ENCODE measurements at places on chromosomes 7 and 10. TPM values are rescaled to one million over a fixed set of nuclear protein-coding genes. Genes with fewer than 3 reads are reported as not detected.

DNA sequence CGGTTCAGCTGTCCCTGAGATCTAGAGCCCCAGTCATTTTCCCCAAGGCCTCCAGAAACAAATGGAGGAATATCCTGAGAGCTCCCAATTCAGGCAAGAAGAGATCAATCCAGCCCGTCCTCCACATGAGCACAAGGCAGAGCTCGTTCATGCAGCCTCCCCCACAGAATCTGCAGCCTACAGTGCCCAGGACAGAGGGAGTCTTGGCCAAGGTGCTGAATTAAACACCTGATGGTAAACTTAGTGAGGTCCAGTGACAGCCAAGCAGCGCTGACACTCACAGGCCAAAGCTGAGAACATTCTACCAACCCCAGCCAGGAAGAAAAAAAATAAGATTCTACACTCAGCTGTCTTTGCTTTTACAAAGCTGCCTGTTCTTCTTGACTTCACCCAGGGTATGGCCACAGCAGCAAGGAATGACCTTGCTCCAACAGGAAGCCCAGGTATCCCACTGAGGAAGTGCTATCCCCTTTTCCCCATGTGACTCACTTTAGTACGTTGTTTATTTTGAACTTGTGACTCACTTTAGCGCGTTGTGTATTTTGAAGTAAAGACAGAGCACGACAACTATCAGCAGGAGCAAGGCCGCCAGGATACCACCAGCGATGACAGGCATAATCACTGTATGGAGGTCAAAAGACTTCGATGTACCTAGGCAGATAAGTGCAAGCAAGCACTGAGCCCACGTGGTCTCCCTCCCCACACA, 4.4 kb upstream of the CUZD1 start:
- DNase-seq, result no peak

DNA sequence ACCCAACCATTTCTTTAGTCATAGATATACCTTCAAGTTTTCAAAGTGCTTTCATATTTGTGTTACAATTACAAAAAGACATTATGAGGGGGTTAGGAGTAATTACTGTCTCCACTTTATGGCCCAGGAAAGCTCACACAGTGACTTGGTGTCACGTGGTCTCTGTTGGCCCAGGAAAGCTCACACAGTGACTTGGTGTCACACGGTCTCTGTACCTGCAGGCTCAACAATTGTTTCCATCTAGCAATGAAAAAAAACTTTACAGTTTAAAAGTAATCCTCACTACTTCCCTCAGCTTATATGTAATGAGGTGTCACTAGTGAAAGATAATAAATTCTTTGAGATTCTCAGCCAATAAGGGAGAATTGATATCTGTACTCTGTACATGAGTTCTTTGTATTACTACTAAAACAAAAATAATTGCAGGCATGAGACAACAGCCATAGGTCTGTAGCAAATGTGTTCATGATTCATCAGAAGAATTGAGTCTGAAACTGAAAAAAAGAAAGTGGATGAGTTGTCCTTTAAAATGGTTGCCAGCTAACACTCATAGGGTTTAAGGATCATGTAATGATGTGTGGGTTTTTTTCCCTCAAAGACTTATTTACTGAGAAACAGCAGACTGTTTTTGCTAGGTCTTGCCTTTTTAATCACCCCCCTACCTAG, 10.9 kb downstream of the OGDH start:
- no peak for DNase-seq

DNA sequence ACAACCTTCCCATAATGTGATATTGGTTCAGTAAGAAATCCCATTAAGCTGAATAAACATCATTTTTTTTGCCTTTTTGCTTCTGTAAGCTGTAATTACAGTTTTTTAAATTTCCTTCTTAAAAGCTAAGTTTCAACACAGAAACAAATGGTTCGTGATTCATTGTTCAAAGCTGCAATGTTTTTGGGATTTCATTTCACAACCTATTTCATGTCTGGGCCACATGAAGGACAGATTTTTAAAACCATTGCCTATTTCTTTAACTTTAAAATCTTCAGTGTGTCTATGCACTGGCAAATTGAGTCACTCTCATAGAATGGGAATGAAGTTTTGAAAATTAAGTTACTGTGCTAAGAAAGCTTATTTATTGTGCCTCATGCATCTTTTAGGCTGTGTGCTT, 66.9 kb downstream of the TFPI2 start:
- no peak for DNase-seq

Gene CPVL
- 4.9 TPM for total RNA-seq

GRCh38 chr10:3239066-3239919, 66.7 kb upstream of the PITRM1 start:
- DNase-seq, result peak; percentile 55

Gene TMEM229A
- total RNA-seq, result not detected

- DNase-seq, result no peak
Measured at GRCh38 chr7:40793132-40793531, 658.3 kb downstream of the SUGCT start.

Gene MAT1A
- total RNA-seq, result not detected

DNA sequence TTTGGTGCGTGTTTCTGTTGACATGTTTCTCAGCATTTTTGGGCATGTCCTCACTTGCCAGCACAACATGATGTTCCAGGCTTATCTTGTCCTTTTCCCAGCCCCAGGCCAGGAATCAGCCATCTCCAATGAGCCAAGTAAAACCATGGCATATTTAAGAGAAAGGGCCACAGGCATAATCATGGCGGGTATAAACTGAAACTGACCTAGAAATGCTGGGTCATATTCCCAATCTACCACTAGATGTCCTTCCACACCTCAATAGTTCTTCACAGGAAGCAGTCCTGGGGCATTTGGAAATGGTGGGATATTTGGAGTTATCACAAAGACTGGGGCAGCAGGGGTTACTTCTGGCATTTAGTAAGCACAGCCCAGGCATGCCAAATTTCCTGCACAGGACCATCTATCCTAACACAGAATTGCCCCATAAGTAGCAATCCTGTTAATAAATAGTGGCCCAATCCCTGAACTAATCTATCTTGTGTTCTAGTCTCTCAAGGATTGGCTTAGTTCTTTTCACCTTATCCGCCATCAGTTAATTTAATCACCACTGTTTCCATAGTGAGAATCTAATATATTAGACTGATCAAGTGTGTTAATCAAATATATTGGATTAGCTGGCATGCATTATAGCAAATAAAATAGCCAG, 101.6 kb downstream of the NPSR1 start:
- no peak for DNase-seq

Gene GRID1
- not detected for total RNA-seq

DNA sequence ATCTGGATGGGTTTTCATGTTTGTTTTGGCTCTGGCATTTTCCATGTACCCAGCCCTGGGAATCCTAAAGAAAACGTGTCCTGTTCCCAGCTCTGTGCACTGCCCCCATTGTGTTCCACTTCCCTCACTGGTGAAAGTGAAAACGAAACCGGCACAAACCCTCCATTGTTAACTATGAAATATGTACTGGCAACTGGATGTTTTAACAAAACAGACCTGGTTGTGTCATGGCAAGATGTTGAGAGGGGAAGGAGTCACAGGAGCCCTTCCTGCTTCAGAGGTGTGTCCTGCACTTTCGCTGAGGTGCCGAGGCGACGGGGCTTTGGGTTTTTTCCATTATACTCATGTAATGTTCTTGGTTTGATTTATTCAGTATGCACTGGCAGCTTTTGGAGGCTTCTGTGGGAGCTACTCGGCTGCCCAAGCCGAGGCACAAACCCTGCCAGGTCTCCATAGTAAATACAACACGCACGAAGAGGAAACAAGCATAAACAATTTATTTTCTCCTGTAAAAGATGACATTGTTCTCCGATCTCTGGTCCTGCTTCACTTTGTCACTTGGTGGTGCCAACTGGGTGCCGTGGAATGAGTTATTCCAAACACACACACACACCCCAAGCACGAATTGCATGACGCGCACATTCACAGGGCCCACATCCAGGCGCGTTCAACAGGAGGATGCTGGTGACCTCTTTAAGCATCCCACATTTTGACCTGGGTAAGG, 118.2 kb downstream of the CDK6 start:
- DNase-seq, result peak; percentile 44

GRCh38 chr10:61438141-61438988, 14.8 kb downstream of the TMEM26 start:
- peak; percentile 4 for DNase-seq

GRCh38 chr10:122474131-122474818, 12.9 kb downstream of the HTRA1 start:
- no peak for DNase-seq

GRCh38 chr7:47407821-47408674, 173.9 kb downstream of the TNS3 start:
- no peak for DNase-seq

DNA sequence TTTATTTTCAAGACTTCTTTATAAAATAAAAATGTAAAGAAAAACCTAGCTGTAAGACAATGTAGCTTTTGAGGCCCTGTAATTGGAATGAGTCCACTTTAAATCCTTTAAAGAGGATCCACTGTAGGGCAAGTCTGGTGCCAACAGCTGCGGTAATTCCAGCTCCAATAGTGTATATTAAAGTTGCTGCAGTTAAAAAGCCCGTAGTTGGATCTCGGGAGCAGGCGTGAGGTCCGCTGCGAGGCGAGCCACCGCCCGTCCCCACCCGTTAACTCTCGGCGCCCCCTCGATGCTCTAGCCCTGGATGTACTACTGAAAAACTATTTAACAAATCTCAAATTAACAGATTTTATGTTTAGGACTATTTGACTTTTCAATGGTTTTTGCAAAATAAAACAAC, 414.7 kb upstream of the SEMA3C start:
- no peak for DNase-seq

- DNase-seq, result no peak
Measured at GRCh38 chr7:157977306-157977705, 610.3 kb downstream of the PTPRN2 start.

- no peak for DNase-seq
Measured at GRCh38 chr7:157738066-157738460, 401.3 kb downstream of the DNAJB6 start.

Gene CELF2
- total RNA-seq, result 298 TPM

Gene TDRD1
- total RNA-seq, result 0.33 TPM

- no peak for DNase-seq
Measured at GRCh38 chr10:129993621-129994020, 29.5 kb upstream of the EBF3 start.

DNA sequence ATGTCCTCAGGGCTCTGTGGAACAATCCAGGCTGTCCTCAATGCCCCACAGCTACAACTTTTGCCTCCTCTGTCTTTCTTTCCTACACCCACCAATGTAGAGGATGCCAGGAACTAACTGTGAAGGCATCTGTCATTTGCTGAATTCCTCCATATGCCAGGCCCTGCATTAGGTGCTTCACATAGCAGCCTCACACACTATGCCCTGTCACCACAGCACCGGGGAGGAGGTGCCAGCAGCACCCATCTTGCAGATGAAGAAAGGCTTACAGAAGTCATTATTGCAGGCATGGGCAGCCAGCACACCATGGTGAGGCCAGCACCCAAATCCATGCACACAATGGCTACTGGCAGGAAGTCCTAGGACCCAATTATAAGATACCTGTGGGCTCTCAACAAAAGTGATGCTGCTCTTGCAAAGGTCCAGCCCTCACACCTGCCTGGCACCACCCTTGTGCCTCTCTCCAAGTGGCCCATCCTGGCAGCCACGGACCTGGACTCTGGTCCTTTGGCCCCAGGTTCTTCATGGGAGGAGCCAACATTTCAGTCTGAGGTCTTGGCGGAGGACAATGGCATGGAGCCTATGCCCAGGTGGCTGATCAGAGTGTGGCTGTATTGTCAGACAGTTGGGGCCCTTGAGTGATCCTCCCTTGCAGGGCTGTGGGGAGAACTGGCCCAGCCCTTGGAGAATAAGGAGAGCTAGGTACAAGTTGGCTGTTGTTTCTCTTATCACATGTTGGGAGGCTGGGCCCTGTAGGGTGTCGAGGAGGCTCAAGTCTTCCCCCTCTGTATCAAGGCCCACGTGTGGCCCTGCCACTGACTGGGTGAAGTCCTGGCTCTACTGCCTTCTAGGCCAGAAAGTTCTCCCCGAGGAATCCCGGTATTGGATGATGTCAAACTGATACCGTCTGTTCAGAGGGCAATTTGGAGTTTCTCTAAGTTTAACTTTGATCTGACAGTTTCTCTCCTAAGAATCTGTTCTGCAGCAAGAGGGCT, 14.4 kb upstream of the MYL7 start:
- no peak for DNase-seq

DNA sequence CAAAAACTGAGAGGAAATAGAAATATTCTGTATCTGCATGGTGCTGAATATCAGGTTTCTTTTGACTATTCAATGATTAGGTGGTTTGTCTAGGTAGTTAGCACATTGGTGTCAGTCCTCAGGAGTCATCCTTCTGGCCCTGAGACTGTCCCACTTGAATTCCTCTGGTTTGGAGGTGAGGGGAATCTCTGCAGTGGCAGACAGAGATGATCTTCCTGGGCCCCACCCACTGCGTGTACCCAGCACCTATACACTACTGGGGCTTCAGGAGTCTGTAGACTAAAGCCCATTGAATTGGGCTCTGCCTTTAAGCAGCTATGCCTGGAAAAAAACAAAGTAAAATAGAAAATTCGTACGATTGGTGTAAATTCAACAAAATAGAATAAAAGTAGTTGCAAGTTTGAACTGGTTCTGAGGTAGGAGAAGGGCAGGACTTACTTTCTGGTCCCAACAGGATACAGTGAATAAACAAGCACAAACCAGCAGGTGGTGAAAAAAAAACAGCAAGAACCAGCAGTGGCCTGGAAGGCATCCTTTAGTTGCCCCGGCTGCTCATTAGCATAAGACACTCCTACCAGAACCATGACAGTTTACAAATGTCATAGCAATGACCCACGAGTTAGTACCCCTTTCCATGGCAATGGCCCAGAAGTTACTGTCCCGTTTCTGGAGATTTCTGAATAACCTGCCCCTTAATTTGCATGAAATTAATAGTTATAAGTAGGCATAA, 1.7 kb downstream of the LIPM start:
- no peak for DNase-seq

Gene PNLIPRP3
- total RNA-seq, result not detected

All from natural killer cell (primary cell).